CD4-positive, alpha-beta T cell treated with Interleukin-15 for 1 hour (primary cell): ENCODE measurements at places on chromosomes 2 and 18.
A peak's percentile ranks its signal among the peaks of the same experiment; 100 is the strongest.

- no peak for DNase-seq
These were observed 927.7 kb upstream of the CDH2 start for GRCh38 chr18:29104671-29105070.

DNA sequence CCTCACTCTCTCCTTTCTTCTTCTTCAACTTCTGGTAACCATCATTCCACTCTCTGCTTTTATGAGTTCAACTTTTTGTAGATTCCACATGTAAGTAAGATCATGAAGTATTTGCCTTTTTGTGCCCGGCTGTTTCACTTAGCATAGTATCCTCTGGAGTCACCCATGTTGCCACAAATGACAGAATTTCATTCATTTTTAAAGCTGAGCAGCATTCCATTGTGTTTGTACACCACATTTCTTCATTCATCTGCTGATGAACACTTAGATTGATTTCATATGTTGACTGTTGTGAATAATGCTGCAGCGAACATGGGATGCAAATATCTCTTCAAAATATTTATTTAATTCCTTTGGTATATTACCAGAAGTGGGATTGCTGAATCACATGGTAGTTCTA lies 133.6 kb upstream of the ERBB4 start:
- DNase-seq, result no peak

GRCh38 chr18:12085136-12085535 lies 8.5 kb upstream of the ANKRD62 start:
- DNase-seq, result no peak

DNA sequence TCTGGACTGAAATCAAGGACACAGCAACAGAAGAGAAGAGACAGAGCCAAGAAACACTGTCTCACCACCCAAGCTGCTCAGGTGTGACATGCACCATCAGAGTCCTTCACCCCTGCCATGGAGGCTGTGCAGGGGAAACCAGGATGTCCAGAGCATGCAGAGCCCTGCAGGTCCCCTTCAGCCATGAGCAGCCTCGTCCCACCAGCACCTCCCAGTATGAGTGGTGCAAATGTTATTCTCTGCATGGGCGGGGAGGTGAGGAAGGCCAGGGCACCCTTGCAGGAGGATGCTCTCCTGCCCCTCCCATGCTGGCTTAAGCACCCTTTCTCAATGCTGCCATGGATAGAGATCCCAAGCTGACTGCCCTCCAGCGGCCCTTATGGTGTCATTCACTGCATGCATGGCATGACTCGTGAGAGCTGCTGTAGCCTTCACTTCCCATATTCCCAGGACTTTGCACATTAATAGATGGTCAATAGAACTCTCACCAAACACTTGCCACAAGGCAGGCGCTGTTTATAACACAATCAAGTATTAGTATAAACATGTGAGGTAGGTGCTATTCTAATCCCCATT lies 171.0 kb downstream of the ANAPC1 start:
- DNase-seq, result no peak

DNA sequence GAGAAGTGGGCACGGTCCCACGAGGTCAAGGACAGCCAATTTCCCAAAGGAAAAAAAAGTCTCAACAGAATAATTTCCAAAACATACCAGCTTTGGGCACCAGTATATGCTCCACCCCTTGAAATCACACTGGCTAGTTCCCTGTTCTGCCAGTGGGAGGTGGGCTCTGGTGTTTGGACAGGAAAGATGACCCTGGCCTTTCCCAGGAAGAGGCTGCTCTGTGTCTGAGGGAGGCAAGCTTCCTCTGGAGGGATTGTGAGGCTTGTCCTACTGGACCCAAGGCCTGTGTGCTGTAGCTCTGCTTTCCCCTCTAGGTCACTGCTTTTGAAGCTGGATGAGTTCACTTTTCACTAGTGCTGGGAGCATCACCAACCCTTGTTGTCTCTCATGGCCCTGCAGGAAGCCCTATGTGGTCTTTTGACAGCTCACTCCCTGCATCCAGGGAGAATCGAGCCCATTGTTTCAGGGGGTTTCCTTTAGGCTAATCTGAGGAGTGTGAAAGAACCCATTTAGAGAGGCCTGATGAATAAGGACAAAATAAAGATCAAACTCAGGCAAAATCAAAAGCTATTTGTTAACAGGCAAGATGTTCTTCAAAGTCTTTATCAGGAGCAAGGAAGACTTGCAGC lies 36.3 kb downstream of the CXCR4 start:
- DNase-seq, result no peak

GRCh38 chr2:237449193-237449881 lies 35.4 kb upstream of the COL6A3 start:
- no peak for DNase-seq

DNA sequence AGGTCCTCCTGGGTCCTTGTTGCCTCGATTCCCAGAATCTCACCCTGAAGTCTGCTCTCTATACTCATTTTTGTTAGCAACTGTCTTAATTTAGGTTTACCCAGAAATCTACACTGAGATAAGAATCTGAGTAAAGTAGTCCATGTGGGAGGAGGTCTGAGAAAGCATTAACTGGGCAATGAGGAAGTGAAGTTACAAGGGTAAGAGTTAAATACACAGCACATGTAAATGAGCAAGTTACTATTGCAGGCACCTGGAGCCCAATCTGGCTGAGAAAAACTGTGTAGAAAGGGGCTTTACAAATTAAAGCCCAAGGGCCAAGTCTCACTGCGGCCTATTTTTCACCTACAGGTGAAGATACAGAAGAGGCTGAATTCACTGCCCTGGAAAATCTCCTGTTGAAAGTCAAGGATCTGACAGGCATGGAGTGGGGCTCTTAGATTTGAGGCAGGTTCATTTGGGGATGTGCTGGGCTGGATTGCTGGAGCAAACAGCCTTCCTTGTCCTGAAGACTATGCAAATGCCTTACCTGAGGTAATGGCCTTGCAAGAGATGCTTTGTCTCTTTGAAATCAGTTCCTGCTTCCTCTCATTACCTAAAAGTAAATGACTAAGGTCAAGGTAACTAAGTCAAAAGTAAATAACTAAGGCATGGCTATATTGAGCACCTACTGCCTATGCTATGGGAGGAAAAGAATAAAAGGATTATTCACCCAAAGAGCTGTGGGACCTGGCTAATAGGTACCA lies 84.4 kb upstream of the DYNAP start:
- DNase-seq, result no peak

- no peak for DNase-seq
These were observed 56.7 kb downstream of the LBH start for GRCh38 chr2:30287857-30288513.

DNA sequence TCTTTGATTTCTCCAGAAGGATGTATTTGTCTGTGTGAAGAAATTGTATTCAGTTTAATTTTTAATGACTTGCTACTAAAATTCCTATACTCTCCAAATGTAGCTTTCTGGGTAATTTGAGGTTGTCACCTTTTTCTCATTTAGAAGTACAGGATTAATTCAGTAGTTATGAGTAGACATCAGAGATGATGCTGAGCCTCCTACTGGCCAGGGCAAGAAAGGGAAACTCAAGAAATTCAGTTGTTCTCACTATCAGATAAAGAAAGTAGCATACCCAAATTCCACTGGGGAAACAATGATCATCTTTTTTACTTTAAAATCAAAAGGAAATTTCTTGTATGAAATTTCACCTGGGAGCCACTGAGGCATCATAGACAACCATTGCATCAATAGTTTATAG lies 199.4 kb downstream of the SATB2 start:
- no peak for DNase-seq

DNA sequence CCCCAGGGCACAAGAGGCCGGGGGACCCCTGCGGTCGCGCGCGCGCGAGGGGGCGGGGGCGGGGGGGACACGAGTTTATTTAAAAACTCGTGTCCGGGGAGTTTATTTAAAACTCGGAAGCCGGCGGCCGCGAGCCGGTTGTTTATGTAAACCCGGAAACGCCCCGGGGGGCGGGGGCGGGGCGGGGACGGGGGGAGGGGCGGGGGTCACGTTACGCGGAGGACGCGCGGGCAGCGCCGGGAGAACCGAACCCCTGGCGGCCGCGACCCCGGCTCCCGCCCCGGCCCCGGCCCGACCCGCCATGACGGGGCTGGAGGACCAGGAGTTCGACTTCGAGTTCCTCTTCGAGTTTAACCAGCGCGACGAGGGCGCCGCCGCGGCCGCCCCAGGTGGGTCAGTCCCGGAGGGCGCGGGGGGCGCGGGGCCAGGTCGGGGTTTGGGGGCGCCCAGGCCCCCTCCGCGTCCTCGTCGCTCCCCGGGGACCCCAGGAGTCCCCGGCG lies 4.4 kb downstream of the NFATC1 start:
- DNase-seq, result peak; percentile 74

DNA sequence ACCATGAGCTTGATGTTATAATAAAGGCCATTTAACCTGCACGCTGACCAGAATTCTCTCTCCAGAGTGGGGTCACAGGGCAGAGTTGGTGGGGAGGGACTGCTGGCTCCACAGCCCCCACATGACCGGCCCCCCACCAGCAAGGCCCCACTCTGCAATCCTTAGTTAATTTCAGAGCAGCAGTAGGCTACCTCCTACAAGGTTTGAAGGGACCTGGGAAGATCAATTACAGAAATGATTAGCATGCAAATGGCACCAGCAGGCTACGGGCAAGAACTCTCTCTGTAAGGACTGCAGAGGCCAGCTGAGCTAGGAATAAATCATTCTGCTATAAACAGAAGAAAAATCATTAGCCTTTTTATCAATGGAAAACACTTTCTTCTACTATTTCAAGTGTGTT lies 135.3 kb downstream of the C1D start:
- no peak for DNase-seq

DNA sequence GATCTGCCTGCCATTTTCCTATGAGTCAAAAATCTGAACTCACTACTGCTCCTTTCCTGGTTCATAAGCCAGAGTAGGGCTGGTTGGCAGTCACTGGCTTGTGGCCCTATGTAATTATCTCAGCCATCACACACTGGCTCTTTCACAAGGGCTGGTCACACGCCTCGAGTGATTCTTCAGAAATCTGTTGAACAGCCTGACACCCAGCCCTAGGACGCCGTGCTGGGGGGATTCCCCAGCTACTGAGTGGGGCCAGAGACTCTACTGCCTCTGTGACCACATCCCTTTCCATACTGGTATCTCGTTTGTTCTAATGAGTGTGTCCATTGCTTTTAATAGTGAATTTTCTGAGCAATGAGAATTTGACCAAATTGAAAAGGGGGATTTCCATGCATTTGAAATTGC lies 45.8 kb upstream of the RBM44 start:
- no peak for DNase-seq

DNA sequence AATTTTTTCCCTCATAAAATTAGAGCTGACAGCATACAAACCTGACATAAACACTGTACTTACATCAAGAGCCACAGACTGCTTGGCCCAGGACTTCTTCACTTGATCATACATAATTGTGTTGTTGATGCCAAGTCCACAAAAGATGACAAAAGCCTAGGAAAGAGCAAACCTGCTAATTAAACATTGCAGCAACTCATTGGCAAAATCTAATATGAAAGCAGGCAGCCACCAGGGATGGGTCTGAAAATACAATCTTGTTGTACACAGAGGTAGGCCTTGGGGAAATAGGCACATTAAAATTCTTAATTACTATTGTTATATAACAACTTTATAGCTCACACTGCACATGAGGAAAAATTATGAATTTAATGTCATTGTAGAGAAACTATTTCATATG lies 255.8 kb downstream of the PDE11A start:
- no peak for DNase-seq

- no peak for DNase-seq
These were observed 39.5 kb downstream of the TGOLN2 start for GRCh38 chr2:85288244-85288725.

GRCh38 chr2:137123226-137123625 lies 357.9 kb downstream of the THSD7B start:
- no peak for DNase-seq

GRCh38 chr2:121149384-121149783 lies 135.6 kb downstream of the TFCP2L1 start:
- no peak for DNase-seq

DNA sequence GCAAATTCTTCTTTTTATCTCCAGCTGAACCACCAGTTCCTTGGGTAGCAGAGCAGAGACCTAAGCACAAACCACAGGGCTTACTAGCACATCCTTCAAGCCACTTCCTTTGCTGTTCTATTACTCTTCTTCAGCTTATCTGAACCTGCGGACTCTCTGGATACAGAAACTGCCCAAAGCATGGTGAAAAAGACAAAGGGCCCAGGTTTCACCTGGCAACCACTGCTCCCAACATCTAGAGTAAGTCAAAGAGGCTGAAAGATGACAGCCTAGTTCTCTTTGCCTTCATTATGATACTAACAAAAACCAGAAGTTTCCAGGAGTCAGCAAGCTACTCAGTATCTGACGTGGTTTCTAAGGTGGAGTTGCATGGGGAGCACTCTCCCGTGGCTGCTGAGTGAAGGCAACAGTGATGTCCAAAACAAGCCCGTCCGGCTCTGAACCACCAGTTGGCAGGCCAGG lies 43.4 kb downstream of the KANSL3 start:
- DNase-seq, result no peak

- no peak for DNase-seq
These were observed 1360.2 kb downstream of the LRP1B start for GRCh38 chr2:140770645-140771044.

DNA sequence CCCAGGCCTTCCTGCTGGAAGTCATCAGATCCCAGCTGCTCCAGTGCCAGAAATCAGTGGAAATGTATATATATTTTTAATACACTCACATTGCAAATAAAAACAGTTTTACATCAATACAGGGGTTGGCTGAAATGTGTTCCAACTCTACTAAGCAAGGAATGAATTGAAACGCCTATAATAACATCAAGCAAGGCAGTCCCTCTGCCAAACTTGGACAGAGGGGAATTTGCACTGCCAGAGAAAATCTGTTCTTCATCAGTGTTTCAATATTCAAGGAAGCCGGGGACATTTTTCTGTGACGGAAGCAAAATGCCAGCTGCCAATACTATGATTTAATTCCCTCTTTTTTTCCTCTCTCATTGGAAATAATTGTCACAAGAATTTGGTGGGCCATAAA lies 335.3 kb downstream of the TNS1 start:
- no peak for DNase-seq

- DNase-seq, result no peak
These were observed 100.8 kb upstream of the ASAP2 start for GRCh38 chr2:9105601-9106337.

DNA sequence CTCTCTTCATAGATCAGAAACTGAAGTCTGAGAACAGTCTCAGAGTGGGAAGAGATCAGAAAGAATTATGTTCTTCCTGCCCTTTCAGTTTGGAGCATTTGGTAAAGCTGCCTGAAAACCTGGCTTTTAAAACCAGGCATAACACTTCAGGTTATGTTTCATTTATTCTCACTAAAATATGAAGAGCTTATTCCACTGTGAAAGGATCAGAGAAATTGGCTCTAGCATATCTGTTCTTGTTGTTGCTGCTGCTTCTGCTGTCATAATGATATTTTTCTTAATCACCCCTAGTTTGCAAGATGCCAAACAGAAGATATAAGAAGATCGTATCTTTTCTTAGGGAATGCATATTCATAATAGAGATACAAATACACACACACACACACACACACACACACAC lies 476.9 kb downstream of the XIRP2 start:
- no peak for DNase-seq

DNA sequence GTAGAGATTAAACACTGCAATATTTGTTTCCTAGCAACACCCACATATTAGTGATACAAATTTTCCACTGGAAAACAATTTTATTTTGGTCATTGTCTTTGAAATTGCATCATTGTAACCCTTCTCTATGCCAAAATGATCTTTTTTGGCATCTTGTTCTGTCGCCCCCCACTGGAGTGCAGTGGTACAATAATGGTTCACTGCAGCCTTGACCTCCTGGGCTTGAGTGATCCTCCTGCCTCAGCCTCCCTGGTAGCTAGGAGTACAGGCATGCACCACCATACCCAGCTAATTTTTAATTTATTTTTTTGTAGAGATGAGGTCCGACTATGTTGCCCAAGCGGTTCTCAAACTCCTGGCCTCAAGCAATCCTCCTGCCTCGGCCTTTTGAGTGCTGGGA lies 117.4 kb downstream of the PIK3C3 start:
- DNase-seq, result no peak

GRCh38 chr2:73827018-73827417 lies 1.7 kb upstream of the STAMBP start:
- DNase-seq, result no peak
